Stimulated activated CD4-positive, alpha-beta T cell treated with anti-CD3 and anti-CD28 coated beads, Interleukin-4, amount 100 ng/mL, for 48 hours (primary cell): ENCODE measurements at places on chromosomes 5 and 9.

- DNase-seq: no peak
These were observed 40.9 kb upstream of the CTNNA1 start for GRCh38 chr5:138712324-138712723.

GRCh38 chr5:150653145-150653761, 7.8 kb upstream of the MYOZ3 start:
- DNase-seq: no peak

- DNase-seq: no peak
These were observed 250.4 kb downstream of the NSG2 start for GRCh38 chr5:174295702-174296436.

DNA sequence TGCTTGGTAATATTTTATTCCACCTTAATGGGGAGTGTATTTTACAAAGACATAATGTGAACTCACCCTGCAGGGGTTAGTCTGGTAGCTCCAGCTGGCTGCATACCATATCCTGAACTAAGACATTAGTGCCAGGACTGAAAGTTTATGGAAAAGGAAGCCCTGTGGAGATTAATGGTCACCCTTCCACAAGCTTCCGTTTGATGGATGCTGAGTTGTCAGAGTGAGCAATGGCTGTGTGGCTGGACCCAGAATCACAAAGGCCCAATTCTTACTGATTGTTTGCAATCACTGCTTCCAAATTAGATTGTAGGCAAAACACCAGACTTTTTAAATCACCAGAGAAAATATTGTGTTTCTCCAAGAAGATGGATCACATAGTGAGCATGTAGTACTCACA, 90.1 kb upstream of the TRPC7 start:
- no peak for DNase-seq

DNA sequence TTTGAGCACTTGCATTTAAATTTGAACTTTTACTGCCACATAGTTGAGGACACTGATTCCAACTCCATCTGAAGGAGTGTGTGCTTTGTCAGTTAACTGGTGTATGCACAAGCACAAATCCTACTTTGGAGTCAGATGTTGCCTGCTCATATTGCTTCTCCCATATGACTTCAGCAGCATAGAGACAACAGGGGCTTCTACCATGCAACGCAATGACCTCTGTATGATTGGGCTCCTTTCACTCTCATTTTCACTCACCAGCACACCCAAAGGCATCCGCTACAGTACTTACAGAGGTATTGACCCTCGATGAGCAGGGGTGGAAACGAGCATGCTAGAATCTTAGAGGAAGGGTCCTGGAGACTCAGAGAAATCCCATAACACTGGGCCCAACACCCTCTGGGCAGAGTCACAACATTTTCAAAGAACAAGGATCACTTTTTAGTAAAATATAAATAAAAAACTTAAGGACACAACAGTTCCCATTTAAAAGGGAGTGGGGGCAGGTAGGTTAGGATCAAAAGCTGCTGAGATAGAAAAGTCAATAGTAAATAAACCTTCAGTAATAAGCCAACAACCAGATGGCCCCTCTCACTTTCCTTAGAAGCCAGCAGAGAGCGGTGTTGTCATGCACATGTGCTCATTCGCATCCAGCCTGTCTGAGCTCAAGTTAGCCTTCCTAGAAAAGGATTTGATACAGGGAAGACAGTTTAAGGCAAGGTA, 203.8 kb downstream of the SNCAIP start:
- DNase-seq: no peak

GRCh38 chr9:22050924-22051323, 41.8 kb upstream of the CDKN2B start:
- no peak for DNase-seq

GRCh38 chr9:94929369-94929756, 202.9 kb downstream of the AOPEP start:
- DNase-seq: no peak

DNA sequence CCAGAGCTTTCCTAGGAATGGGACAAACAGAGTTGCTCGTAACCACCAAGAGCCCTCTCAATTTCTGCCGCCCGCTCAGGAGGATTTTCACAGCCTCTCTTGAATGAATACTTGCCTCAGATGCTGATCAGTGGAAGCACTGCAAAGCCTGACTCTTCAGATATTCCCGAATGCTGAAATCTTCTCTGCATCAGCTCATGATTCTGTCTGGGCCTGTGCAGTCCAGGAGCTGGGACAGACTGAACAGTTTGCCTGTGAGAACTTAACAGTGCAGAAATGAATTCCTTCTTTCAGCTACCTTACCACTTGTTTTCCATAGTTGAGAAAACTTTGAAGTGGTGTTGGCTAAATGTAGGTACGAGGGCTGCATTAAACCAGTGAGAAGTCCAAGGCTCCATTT, 17.1 kb downstream of the ZNF462 start:
- no peak for DNase-seq

DNA sequence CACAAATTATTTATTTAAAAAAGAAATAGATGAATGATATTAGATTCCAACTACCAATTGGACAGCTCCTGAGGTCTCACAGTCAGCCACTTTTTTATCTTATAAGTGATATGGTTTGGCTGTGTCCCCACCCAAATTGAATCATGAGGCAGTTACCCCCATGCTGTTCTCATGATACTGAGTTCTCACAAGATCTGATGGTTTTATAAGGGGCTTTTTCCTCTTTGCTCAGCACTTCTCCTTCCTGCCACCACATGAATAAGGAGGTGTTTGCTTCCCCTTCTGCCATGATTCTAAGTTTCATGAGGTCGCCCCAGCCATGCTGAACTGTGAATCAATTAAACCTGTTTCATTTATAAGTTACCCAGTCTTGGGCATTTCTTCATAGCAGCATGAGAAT, 12.9 kb downstream of the NLN start:
- DNase-seq: no peak

DNA sequence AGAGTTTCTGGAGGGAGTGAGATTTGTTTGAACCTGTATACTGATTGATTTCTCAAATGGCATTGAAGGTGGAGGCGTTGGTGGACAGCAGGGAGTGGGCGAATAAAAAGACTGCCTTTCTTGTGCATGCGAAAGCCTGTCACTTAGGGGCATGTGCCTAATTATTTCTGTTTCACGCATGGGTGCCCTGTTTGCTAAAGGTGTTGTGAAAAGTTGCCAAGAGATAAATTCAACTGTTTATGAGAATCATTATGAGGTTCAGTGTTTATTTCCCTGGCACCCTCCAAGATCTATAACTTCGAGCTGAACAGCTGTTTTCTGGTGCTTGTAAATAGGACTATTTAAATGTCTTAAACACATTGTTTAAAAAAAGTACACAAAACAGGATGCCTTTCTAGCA, 67.4 kb upstream of the DMRTA1 start:
- DNase-seq: no peak

DNA sequence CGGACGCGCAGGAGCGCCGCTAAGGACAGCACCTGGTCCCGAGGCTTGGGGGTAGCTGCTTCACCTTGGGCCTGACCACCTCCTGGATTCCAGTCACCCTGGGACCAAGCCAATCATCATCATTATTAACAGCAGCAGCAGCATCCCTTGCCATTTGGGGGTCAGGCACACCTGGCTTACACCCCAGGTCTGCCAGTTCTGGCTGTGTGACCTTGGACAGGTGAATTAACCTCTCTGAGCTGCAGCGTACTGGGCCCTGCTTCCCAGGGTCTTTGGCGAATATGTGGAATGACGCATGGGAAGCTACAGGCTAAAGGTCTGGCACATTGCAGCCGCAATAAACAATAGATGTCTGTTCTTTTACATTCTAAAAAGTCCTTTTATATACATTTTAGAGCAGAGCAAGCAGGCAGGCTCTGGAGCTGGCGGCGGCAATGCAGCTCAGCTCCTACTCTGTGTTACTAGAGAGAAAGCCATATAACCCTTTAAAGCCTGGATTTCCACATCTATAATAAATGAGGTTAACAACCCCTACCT, 97.8 kb upstream of the CPLX2 start:
- no peak for DNase-seq

DNA sequence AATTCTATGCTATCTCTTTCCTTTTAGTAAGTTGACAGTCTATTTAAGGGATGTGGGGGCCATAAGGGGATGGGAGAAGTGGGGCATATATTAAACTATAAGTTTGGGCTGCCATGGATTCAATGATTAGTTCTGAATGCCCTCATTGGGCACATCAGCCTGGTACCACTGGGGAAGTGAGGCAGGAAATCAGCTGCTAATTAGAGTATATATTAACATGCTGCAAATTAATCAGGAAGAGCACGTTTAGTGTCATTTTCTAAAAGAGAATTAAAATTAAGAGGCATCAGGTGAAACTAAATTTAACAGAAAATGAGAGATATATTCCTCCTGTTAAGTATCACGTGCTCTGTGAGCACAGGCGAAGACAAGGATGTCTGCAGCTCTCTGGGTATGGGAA, 123.0 kb upstream of the GNA14 start:
- no peak for DNase-seq

GRCh38 chr5:171336521-171337209, 27.6 kb downstream of the TLX3 start:
- no peak for DNase-seq

DNA sequence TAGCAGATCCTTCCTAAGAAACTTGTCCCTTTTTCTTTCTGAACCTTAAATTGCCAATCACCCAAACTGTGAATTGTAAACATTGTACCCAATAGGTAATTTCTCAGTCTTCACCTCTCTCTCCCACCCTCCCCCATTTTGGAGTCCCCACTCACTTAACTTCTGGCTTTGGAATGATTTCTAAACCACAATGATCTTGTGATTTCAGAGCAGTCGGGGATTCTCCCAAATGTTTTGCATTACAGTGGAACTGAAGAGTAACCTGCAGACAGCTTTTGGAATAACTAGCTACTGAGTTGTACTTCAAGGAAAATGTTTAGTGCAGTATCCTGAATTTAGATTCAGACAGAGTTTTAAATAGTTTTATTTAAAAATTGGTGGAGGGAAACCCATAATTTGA, 19.2 kb downstream of the SLC27A6 start:
- DNase-seq: no peak

GRCh38 chr5:169706071-169706470, 69.0 kb downstream of the DOCK2 start:
- DNase-seq: no peak

DNA sequence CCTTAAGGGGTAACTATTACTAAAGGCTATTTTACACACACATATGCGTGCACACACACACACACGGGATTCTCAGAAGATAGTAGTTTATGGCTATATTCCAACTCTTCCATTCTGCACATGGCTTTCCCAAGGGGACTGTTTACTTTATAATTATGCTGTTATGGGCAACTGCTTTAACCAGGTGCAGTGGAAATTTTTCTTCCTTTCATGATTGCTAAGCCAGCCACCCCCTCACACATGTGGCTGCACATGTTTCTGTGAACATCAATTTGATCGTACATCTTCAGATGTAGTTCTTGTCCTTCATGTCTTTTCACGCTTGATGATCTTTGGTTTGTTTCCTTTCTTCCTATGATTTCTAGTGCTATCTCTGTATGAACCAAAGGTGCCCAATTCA, 37.0 kb downstream of the MRPS30 start:
- DNase-seq: no peak
